ENCODE measurements at places on chromosomes 13 and 19. TPM values are rescaled to one million over a fixed set of nuclear protein-coding genes. Genes with fewer than 3 reads are reported as not detected.

GRCh38 chr13:111662451-111662850 is 342.0 kb downstream of the TEX29 start:
- no peak for DNase-seq

GRCh38 chr13:49933511-49933910 is 2.6 kb downstream of the SPRYD7 start:
- no peak for DNase-seq

Gene CCNA1
- total RNA-seq: not detected

Gene AKAP8L
- total RNA-seq: 67.6 TPM

DNA sequence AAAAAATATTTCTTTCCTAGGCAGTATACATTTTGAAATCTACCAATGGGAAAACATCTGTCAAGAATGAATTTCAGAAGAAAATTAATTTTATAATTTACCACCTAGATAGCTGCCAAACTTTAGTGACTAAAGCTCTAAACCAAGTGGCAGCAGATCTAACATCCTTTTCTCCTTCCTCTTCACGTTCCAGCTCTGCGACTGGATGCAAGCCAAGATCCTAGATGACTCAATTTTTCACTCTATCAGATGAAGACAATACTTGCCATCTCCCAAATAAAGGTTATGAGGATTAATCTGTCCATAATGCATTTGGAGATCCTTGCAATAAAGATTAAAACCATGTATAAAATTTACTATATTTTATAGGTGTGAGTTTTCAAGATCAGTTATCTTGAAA is 66.7 kb upstream of the MIR17HG start:
- DNase-seq: no peak

DNA sequence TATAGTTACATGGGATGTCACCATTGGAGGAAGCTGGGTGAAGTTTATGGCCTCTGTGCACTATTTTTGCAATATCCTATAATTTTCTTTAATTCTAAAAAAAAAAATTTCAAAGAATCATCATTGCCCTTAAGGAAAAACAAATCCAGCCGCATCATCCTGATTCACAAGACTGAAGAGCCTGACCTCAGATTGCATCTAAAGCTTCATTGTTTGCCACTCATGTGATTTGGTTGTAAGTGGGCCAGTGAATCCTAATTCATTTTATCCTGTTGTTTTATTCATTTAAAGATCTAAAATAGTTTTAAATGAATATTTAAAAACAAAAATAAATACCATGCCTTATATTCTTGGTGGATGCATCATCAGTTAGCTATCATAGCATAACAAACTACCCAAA is 504.5 kb downstream of the TBC1D4 start:
- DNase-seq: no peak

DNA sequence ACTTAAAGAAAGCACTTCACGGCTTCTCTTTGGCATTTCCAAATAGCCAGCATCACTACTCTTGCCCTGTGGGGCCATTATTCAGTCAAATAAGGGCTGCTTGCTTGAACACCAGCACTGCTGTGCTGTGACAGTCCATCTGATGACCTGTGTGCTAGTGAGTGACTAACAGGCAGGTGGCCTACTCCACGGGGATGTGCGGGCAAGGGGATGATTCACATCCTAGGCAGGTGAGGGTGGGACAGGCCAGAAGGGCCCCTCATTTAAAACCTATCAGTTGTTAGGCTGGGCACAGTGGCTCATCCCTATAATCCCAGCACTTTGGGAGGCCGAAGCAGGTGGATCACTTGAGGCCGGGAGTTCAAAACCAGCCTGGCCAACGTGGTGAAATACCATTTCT is 8.2 kb downstream of the CCNE1 start:
- no peak for DNase-seq

- DNase-seq: no peak
Measured at GRCh38 chr19:13993590-13994300, 12.4 kb downstream of the RFX1 start.

DNA sequence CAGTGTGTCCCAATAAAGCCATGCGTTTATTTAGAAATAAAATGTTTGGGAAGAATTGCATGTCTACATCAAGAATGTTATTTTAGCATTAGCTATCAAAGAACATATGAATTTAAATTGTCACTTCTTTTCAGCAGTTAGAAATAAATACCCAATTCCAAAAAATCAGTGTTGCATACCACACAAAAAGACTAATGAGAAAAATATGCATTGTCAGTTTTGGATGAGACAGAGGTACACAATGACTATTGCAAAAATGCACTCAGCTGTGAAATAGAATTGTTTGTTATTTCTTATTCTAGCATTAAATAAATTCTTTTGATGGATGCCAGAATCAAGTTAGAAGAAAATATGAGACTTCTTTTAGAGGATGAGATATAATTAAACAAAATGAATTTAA is 833.9 kb downstream of the SLITRK1 start:
- DNase-seq: no peak

GRCh38 chr13:85508683-85509329 is 290.4 kb downstream of the SLITRK6 start:
- no peak for DNase-seq

- no peak for DNase-seq
Measured at GRCh38 chr19:41816761-41817160, 20.4 kb downstream of the CEACAM3 start.

Gene KLK4
- total RNA-seq: not detected

GRCh38 chr13:106274551-106275203 is 260.8 kb downstream of the EFNB2 start:
- no peak for DNase-seq

- no peak for DNase-seq
Measured at GRCh38 chr13:46749951-46750350, 47.0 kb downstream of the ESD start.

GRCh38 chr19:36605101-36605876 is at the start of gene ZNF382:
ZNF382 (plus strand) TSS chr19:36605313; CDS start chr19:36609915, 4,602 bp downstream.
- DNase-seq: peak; percentile 89

GRCh38 chr19:1357531-1358109 is 26.1 kb upstream of the NDUFS7 start:
- DNase-seq: no peak

GRCh38 chr13:66468656-66469055 is 761.5 kb downstream of the PCDH9 start:
- no peak for DNase-seq

Gene HPN
- 0.38 TPM for total RNA-seq

Gene PGLYRP1
- total RNA-seq: not detected

DNA sequence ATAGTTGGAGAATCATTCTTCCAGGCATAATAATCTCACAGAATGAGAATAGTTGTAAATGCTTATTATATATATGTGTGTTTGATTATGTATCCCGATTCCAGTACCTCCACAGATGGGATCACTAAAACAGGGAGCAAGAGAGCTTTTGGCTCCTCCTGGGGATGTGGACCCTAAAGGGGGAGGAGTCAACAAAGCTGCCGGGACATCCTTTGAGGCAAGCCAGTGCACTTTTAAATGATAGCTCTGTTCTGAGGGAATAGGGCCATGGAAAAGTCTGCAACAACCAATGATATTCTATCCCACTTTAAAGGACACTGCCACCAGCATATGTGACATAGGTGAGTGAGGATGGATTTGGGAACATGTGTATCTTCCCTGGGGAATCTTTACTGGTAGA is 40.8 kb downstream of the SLITRK5 start:
- DNase-seq: no peak

GRCh38 chr13:111548301-111548700 is 227.9 kb downstream of the TEX29 start:
- DNase-seq: no peak

DNA sequence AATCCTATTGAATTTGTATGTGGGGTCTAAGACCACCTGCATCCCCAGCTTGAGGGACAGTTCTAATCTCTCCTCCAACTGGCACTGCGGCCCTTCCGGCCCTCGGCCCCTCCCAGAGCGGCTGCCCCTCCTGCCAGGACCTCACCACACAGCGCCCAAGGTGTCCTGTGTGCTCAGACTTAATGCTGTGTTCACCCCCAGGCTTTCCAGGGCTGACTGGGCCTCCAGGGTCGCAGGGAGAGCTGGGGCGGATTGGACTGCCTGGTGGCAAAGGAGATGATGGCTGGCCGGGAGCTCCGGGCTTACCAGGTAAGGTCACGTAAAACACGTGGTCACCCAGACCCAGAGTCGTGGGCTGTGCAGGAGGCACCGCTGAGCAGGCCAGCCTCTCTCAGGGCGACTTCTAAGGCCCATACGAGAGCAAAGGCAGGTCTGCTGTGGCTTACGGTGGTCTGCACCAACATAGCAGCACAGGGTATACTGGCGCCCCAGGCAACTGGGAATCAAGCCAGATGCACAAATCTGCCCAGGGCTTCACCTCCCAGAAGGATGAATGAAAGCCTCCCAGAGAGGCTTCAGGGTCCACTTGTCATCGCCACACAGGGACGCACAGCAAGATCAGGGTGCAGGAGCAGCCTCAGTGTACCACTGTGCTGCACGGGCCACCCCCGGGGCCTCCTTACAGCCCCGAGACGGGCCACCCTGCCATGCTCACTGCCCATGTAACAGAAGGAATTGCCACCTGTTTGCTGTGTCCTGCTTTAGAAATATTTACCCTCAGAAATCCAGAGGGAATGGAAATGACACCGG is 69.4 kb downstream of the RAB20 start:
- DNase-seq: no peak

Gene ZNF787
- 45.8 TPM for total RNA-seq

DNA sequence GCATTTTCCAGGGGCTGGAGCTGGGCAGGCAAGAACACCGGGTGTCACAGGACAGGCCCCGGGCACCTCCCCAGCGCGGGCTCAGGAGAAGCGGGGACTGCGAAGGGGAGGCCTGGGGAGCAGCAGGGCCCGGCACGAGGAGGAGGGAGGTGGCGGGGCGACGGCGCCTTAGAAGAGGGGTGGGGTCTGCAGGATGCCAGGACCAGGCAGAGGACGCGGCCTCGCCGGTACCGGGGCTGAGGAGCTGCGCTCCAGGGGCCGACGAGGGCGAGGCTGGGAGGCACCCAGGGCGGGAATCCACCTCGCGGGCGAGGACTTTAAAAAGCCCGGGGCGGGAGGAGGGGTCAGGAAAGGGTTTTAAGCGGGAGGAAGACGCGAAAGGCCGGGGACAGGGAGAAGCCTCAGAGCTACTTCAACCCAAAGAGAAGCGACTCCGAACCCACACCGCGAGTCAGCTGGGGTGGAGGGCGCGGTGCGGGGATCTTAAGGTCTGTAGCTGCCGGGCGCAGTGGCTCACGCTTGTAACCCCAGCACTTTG is 665 bp downstream of the ZNF347 start:
- peak; percentile 18 for DNase-seq

DNA sequence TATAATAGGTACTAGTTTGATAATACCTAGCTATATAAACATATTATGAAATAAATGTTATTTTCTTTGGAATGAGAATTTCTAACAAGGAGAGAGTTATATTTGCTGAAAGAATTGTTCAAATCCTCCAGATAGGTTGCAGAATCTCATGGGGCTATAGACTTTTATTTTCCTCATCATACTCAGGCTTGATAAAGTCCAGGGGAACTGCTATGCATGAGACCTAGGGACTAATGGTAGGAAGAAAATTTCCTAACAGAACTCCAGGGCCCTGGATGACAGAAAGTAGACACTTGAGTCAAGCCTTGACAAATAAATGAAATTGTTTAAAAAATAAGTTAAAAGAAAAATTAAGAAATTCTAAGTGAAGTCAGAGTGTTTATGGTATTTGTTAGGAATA is 138.5 kb upstream of the DACH1 start:
- DNase-seq: no peak

Gene ZNF493
- 11.3 TPM for total RNA-seq

DNA sequence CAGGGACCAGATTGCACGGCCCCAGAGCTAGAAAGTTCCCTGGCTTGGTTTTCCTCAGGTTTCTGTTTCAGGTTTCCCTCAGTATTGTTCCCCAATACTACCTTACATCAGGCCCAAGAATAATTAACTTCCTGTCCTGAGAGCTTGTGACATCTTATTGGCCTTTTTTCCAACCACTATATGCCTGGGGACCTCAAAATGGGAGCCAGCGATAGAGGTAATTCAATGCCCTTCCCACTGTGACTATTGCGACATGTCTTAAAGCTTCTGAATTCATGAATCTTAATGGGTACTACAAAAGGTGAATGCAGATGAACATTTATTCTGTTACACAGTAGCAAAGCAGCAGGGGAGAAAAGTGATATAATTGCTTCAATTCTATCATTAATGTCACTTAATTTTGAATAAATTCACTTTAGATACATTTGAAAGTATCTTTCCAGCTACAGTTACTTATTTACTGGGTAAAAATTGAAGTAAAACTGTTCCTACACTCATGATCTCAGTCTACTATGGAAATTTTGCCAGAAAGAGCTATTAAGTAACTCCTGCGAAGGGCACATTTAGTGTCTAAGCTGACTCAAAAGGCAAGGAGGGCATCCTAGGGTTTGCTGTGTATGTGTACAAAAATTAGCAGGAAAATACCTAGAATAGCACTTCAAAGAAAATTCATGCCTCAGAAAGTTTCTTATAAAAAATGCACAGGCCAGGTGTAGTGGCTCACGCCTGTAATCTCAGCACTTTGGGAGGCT is 4.1 kb downstream of the CRYL1 start:
- no peak for DNase-seq

Gene ZNF69
- 1.2 TPM for total RNA-seq

Gene SOX1
- 0.16 TPM for total RNA-seq

DNA sequence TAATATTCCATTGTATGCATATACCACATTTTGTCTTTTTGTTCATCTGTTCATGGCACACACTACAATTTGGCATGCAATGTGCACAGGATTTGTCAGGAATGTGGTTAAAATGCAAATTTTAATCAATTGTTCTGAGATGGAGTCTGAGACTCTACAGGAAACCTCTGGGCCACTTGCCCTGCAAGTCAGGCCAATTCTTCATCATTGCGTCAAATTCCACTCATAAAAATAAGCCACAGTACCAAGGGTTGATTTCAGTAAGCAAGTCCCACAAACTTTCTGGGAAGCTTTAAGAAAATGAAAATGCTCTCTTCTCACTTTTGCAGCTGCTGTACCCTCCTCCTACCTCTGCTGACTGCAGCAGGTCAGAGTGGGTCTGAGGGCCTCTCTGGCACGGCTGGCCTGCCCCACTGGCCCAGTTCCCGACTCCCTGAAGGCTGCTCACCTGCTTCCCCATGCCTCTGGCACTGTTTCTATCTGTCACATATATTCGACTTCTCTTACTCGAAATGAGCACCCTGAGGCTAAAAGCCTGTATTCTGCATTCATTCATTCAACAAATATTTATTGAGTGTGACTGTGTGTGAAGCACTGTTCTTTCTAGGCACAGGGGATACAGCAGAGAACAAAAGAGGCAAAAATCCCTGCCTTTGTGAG is 83.8 kb upstream of the WASF3 start:
- no peak for DNase-seq

GRCh38 chr19:45146251-45146650 is 14.5 kb downstream of the NKPD1 start:
- no peak for DNase-seq

DNA sequence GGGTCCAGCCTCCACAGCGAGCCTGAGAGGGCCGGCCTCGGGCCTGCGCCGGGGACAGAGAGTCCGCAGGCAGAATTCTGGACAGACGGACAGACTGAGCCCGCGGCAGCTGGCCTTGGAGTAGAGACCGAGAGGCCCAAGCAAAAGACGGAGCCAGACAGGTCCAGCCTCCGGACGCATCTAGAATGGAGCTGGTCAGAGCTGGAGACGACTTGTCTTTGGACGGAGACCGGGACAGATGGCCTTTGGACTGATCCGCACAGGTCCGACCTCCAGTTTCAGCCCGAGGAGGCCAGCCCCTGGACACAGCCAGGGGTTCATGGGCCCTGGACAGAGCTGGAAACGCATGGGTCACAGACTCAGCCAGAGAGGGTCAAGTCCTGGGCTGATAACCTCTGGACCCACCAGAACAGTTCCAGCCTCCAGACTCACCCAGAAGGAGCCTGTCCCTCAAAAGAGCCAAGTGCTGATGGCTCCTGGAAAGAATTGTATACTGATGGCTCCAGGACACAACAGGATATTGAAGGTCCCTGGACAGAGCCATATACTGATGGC is 490 bp downstream of the ITPKC start:
- no peak for DNase-seq

Data from activated T-cell treated with anti-CD3 and anti-CD28 coated beads, Interleukin-2, amount 50 U/mL, for 4 hours (primary cell).